GM04504 (cell line): ENCODE measurements at places on chromosomes 6 and 20.

DNA sequence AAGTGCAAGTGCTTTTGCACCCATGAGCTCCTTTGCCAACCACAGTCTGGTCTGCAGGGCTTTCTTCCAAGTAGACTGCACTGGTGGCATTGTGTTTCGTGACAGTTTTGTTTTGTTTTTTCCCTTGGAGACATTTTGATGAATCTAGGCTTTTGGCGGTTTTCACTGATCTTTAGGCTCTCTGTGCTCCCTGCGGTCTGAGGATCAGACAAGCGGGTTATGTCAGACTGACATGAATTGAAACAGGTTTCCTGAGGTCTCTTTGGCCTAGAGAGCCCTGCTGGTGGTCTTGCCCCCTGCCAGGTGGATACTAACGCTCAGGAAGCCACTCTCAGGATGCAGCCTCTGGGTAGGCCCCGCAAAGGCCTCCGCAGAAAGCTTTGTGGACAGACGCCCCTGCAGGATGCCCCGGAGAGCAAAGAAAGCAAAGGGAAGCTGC, 555.4 kb upstream of the AGPAT4 start:
- DNase-seq, result no peak

DNA sequence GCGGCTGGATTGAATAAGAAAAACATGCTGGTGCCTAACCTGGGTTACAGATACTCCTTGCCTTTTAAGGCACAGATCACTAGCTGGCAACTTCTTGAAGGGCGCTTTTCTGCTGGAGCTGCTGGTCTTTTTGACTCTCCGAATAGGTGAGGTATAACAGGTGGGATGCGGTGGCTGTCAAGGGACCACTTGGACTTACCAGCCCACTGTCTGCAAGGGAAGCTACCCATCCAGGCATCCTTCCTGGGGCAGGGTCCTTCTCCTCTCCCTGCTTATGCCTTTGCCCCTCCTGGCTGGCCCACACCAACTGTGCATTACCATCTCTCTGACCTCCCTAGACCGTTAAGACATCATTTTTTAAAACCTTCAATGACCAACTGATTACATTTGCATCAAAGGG, 57.4 kb downstream of the NPEPL1 start:
- DNase-seq, result no peak

DNA sequence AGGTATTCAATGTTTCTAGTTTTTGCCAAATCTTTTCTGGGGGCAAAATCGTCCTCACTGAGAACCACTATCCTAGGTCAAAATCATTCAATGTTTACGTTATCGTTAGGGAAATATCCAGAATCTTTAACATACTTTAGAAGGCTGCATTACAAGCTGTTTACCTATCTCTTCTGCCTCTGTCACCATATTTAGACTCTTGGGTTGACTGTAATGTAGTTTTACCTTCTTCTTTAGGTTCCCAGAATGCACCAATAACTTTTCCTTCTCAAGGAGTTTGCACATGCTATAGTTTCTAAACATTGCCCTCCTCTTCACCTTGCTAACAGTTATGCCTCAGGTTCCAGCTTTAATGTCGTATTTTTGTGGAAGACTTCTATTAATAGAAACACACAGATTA, 1185.5 kb upstream of the ADGRB3 start:
- DNase-seq, result no peak

GRCh38 chr6:159832946-159833345, 32.9 kb downstream of the PNLDC1 start:
- DNase-seq, result no peak

DNA sequence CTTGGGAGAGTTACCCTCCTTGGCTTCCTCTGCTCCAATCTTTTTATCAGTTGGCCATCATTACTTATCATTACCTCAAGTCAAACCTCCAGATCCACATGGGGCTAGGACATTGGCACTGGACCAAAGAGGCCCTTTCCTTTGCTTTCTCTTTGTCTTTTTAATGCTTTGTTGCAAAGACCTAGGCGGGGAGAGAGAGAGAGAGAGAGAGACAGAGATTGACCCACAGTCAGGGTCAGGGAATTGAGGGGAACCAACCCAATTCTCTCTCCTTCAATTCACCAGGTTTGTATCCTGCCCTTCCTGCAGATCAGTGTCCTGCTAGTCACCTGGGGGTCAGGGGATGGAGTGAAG, 3.5 kb upstream of the VEGFA start:
- no peak for DNase-seq

- DNase-seq, result no peak
Observed at GRCh38 chr20:51286758-51287157, 255.8 kb downstream of the NFATC2 start.

DNA sequence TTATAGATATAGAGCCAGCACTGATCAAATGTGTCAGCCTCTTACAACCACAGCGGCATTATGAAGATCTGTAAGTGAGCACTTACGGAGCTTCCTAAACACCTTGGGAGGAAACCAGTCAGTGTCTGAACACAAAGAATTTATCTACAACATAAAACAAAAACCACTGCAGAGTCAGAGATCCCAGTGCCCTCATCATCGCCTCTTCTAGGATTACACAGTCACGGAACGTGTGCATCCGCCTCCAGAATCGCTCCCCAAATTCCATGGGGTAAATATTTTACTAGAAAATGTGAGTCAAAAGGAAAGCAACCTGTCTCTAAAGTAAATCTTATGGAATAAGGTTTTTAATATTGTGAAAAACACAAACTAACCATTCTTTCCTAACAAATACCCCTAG, 243.6 kb downstream of the PACRG start:
- DNase-seq, result no peak

DNA sequence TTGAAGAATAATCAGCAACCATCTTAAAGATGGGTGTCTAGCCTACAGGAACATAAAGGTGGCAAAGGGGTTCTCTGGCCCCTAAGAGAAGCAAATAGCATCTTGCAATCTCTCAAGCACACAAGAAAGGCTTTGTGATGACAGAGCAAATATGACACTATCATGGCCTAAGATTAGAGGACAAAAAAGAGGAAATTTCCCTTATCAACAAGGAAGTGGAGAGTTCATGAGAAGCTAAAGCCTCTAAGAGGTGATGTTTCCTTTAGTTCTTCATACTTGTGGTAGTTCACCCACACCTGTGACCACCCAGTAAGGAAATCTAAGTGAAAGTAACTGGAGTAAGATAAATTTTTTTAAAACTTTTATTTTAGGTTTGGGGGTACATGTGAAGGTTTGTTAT, 88.4 kb downstream of the OLIG3 start:
- no peak for DNase-seq

- DNase-seq, result no peak
Observed at GRCh38 chr20:15653396-15654207, 919.6 kb downstream of the KIF16B start.

DNA sequence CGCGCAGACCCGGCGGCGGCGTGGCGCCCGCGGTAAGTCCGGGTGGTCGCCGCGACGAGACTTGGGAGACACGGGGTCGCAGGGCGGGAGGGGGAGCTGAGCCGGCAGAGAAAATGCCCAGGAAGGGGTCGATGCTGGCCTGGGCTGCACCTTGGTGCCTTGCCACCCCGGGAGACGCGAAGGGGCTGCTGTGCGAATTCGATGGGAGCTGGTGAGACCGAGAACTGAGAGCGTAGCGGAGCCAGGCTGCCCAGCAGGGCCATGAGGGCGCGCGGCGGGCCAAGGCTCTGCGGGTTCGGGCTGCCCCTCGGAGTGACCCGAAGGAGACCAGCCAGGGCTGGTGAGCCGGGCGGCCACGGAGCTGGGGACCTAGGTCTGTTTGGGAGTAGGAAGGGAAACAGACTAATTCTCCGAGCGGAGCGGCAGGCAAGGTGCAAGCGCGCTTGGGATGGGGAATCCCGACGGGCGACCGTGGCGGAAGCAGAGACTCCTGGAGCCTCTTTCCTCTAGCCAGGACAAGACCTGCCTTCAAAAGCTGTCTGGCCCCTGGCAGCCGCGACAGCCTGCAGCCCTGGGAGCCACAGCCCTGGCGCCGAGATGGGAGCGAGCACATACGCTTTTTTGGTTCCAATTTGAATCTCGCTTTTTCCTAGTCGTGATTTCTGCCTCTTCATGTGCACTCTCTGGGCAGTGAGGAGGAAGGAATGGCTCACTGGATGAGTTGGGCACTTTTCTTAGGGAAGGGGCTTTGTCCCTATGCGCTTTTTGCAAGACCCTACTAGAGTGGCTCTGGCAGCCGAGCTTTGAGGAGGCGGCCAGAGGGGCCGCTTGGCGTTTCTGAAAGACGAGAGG, 691 bp downstream of the SYNDIG1 start:
- DNase-seq, result no peak

DNA sequence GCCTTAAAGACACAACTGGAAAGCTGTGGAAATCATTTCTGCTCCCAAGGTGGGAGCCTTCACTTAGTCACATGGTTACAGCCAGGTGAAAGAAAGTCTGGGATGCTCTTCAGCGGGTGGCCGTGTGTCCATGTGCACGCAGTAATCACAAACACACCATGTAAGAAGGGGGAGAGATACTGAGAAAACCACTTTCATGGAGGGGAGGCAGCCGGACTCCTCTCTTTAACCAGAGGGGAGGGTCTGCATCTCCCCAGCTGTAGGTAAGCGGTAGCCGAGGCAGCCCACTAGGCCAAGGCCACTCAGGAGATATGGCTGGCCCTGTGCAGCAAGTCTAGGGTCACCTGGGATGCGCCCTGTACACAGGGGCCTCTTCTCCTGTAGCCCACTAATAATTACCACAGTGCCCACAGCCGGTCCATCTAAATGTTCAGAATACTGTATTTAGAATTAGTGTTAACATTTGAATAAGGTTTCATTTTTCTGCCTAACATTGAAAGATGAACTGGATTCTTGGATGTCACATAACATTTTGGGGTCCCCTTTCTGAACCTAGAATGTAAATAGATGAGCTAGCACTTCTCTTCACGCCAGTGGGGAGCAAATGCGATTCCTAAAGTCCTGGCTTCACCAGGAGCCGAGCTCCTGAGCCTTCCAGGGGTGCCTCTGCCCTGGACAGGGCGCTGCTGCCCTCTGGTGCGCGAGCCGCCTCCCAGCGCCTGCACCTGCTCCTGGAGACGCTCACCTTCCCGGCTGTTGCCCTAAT, 15.9 kb downstream of the GPR31 start:
- no peak for DNase-seq

GRCh38 chr6:50998905-50999304, 180.2 kb downstream of the TFAP2B start:
- no peak for DNase-seq

- DNase-seq, result no peak
Observed at GRCh38 chr20:61723529-61724257, 342.0 kb downstream of the TAF4 start.

- DNase-seq, result no peak
Observed at GRCh38 chr20:50130356-50130723, 17.4 kb upstream of the UBE2V1 start.

- no peak for DNase-seq
Observed at GRCh38 chr20:3106658-3107463, 22.3 kb upstream of the AVP start.

DNA sequence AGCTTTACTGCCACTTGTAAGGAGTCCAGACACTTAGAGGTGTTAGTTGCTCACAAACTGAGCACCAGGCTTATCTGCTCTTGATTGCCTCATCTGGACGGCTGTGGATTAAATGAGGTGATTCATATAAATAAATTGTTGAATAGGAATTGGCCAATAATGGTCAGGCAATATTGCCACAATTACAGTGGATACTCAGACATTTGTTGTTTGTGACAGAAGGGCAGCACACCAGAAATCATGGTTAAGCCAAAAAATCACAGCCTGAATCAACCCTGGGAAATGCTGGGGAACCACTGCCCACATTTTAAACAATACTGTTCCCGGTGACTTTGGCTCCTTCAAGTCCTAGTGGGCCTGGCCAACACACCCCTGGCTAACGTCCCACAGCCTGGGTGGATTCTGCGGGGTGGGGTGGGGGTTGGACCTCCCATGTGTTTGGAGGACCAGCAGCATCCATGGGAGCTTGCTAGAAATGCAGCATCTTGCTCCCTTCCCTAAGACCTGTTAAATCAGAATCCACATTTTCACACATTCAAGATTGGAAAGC, 29.5 kb upstream of the SPDEF start:
- DNase-seq, result peak; percentile 24

DNA sequence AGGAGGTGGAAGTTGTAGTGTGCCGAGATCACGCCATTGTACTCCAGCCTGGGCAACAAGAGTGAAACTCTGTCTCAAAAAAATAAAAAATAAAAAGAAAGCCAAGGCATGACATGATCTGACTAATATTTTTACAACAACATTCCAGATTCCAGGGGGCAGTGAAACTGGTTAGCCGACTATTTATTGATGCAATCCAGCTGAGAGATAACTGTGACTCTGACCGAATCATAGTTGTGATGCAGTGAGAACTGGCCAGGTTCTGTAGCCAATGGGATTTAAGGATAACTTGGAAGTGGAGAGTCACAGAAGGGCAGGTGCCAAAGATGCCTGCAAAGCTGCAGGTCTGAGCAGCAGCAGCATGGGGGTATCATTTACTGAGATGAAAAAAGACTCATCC, 82.9 kb upstream of the TSHZ2 start:
- peak; percentile 17 for DNase-seq

- no peak for DNase-seq
Observed at GRCh38 chr6:108556866-108557493, 3.7 kb upstream of the FOXO3 start.

DNA sequence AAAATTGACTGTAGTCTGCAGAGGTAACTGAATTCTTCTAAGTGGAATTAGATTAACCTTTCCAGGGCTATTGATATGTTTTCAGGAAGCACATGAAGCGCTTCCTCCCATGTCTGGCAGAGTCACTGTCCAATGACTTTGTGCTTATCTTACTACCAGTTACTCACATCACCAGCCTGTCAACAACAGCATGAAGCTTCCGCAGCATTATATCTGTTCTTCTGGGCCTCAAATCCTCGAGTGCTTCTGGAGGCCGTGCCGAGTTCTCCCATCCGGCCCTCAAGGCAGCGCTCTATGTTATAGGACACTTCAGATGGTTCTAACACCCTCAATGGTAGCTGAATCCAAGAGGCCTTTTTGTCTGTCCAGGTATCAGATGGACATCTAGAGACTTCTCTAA, 33.2 kb downstream of the PSMG4 start:
- DNase-seq, result no peak

- no peak for DNase-seq
Observed at GRCh38 chr6:141641406-141641805, 491.3 kb upstream of the GJE1 start.

GRCh38 chr6:149060985-149061760, 256.3 kb upstream of the TAB2 start:
- DNase-seq, result no peak

DNA sequence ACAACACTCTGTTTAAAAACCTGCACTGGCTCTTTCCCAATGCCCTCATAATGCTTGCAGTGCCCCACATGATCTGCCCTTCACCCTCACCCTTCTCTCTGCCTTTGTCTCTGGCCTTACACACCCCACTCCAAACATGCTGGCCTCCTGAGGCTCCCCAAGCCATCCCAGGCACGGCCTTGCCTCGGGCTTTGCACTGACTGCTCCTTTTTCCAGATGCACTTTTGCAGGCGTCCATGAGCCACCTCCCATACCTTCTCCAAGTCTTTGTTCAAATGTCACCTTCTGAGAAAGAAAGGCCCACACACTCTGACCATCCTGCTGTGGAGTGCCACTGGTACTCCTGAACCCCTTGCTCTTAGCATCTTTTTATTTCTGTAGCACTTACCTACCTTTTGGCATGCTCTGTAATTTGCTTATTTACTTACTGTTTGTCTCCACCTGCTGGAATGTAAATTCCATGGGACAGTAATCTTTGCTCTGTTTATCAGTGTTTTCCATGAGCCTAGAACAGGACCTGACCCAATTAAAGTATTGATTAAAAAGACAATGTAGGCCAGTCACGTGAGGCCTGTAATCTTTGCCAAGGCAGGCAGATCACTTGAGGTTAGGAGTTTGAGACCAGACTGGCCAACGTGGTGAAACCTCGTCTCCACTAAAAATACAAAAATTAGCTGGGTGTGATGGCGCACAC, 30.7 kb downstream of the GFRA4 start:
- DNase-seq, result no peak

GRCh38 chr6:33985313-33985751, 160.6 kb downstream of the GRM4 start:
- DNase-seq, result no peak
